Thyroid gland (tissue), 4 donors: ENCODE measurements at places on chromosomes 16 and 17. TPM values are rescaled to one million over a fixed set of nuclear protein-coding genes. Genes with fewer than 3 reads are reported as not detected.

DNA sequence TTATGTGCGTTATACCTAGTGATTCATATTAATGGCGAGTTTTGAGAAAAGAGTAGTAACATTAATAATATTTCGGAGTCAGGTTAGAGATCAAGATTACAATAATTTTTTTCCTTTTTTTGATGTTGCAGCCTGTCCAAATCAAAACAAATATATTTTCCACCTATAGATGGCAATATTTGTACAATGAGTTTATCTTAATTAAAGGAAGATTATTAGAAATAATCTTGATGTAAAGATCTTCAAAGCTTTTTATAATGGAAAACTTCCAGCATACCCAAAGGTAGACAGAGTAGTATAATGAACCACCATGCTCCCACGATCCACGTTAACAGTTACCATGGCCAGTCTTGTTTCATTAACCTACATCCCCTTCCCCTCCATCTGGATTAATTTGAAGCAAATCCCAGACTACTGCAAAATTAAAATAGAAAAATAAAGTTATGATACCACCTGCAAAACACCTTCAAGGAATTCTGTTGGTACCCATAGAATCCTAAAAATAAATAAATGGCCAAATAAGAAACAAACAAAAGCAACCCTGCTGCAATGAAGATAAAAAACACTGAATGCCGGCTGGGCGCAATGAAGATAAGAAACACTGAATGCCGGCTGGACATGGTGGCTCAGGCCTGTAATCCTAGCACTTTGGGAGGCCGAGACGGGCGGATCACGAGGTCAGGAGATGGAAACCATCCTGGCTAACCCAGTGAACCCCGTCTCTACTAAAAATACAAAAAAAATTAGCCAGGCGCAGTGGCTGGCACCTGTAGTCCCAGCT lies 46.5 kb upstream of the GINS3 start:
- DNase-seq = no peak

- DNase-seq = no peak
These were observed 61.8 kb downstream of the ARSG start for GRCh38 chr17:68353111-68353521.

DNA sequence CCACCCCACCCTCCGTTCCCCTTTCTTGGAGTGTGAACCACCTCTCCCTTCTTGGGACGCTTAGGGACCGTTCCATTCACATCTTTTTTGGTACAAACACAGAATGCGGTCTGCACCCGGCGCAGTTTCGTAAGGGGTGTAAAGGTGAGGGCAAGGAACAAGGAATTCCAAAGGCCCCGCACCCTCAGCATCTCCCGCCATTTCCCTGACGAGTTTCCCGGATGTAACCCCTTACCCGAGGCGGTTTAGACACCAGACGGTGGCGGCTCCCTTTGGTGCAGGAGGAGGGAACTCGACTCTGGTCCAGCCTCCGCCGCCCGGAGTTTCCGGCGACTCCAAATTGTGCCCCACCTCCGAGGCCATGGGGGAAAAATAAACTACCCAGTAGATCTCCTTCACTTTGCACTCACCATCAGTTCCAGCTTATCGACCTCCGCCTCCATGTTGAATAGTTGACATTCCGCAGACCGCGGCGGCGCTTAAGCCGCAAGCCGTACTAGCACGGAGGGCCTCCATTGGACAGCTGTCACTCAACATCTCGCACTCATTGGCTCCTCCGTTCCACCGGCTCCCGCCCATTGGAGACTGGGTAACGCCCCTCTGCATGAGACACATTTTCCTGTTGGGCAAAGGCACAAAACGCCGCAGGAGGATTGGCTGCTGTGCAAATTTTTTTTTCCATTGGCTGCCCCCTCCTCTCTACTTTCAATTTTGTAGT lies at the start of gene SKA2:
SKA2 (minus strand) TSS at position 466 of the 718 bp plus-strand sequence; CDS start at position 443, 23 bp downstream.
- DNase-seq = peak; percentile 98

GRCh38 chr16:8673611-8674412 lies 605 bp upstream of the ABAT start:
- no peak for DNase-seq

DNA sequence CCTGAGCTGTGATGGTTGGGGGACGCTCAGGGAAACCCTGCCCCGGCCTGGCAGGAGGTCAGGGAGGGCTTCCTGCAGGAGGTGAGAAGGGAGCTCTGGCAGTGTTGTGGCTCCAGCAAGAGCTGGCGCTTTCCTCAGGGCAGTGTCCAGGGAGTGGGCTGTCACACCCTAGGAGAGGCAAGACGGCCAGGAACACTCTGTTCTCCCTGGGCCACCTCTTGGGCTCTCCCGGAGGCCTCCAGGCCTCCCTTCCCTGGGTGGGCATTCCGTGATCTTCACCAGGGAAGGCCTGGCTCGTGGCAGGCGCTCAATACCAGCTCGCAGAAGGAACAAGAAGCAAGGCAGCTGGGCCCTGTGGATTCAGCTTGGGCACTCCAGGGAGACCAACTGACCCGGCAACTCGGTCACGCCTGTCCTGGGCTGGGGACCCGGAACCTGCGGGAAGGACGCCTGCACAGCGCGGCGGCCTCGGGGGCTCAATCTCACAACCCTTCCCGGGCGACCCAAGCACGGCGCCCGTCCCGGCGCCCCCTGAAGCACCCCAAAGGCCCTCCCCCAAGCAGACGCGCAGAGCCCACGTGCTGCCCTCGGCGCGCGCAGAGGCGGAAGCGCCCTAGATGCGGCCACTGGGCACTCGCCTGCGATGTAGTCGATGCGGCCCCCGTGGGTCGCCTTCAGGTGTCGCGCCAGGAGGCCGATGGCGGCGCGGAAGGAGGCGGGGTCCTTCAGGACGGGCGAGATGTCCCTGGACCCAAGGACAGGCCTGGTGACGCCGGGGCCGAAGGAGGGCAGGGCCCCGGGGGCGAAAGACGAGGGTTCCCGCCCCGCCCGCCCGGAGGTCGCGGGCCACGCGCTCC lies 588 bp downstream of the APRT start:
- DNase-seq = peak; percentile 82

DNA sequence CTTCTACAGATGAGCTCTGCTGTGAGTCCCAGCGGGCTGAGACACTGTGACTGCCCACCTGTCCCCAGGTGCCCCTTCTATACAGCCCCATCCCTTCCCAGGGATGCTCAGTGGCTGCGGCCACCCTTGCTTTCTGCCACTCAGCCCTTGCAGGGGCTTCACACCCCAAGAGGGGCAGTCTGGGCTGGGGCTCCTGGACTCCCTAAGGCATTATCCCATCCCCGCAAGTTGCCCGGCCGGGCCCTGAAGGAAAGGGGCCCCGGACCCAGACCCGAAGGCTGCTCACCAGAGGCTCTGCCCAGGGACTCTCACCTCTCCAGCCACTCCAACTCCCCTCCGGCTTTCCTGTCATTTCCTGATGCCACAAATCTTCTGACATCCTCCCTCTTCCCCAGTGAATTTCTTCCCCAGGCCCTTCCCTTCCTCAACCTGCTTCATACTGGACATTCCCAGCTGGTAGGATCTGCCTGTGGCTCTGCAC lies 88.5 kb upstream of the TOB1 start:
- DNase-seq = no peak

DNA sequence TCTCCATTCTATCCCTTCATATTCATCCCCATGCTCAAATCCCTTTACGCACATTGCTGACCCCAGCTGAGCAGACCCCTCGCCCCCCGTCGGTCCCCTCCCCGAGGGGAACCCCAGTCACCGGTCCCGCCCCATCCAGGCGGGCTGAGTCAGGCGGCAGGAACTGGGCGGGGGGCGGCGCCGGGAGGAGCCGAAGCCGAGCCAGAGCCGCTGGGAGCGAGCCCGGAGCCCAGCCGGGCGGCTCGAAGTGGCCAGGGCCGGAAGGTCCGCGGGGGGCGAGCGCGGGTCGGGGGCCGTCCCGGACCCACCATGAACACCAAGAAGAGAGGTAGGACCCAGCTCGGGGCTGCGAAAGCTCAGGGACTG lies 8.6 kb downstream of the RIPOR1 start:
- DNase-seq = peak; percentile 85

DNA sequence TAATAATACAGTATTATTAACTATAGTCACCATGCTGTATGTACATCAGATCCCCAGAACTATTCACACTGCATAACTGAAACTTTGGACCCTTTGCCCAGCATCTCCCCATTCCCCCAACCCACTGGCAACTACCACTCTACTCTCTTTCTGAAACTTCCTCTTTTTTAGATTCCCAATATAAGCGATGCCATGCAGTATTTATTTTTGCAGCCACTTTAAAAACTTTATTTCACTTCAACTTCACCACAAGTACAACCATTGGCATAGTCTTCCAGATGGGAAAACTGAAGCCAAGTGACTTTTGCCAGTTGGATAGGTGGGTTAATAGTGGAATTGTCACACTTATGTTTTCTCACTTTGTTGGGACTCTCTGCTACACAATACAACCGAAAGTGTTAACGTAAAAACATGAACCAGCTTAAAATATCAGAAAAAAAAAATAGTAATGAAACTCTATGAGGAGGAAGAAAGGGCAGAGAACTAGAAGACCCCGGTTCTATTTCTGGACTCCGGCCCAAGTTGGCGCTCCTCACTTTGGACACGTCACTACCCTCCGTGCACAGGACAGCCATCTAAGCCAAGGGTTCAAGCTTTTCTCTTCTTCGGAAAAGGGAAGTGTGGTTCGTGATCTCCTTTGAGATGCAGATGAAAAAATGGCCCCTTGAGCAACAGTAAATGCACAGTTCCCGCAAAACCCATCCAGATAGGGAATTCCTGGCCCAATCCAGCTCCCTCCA lies 743 bp downstream of the SHCBP1 start:
- DNase-seq = peak; percentile 3

GRCh38 chr16:74734361-74735161 lies 33.9 kb upstream of the MLKL start:
- no peak for DNase-seq

GRCh38 chr16:49498264-49498663 lies 124.7 kb downstream of the C16orf78 start:
- DNase-seq = no peak

DNA sequence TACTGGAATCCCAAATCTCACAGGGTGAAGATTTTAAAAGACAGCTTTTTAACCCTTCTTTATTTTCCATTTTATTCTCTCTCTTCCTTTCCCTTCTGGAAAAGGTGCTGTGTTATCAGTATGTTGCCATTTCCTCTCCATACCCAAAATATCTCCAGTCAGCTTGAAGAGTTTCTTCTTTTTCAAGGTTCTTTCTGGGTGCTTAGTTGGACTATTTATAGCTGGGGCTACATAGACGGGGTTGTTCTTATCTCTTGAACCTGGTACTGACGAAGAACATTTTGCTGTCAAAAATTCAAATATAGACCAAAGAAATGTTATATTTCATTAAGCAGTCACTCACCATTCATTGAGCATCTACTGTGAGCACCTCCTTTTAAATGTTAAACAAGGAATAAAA lies 48.6 kb downstream of the IST1 start:
- DNase-seq = no peak

DNA sequence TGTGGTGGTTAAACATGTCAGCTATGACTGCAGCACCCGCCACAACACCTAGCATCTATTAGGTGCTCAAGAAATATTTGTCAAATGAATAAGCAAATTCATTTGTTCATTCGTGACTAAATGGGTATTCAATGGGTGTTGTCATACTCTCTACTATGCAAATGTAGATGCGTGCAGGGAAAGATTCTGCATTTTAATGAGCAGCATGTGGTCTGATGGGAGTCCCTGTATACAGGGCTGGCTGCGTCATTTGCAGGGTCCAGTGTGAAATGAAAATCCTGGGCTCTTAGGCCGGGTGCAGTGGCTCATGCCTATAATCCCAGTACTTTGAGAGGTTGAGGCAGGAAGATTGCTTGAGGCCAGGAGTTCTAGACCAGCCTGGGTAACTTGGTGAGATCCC lies 97.5 kb downstream of the CACNG3 start:
- DNase-seq = no peak

- no peak for DNase-seq
These were observed 218.0 kb downstream of the C16orf95 start for GRCh38 chr16:87098976-87099720.

DNA sequence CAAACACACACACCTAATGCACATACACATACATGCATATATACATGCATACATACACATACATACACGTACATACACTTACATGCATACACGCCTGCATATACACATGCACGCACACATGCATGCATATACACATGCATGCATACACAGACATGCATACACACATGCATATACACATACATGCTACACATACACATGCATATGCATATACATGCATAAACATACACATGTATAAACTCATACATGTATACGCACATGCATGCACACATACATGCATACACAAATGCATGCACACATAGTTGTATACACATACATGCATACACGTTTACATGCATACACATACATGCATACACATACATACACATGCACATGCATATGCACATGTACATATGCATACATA lies 23.6 kb upstream of the RMI2 start:
- DNase-seq = no peak

DNA sequence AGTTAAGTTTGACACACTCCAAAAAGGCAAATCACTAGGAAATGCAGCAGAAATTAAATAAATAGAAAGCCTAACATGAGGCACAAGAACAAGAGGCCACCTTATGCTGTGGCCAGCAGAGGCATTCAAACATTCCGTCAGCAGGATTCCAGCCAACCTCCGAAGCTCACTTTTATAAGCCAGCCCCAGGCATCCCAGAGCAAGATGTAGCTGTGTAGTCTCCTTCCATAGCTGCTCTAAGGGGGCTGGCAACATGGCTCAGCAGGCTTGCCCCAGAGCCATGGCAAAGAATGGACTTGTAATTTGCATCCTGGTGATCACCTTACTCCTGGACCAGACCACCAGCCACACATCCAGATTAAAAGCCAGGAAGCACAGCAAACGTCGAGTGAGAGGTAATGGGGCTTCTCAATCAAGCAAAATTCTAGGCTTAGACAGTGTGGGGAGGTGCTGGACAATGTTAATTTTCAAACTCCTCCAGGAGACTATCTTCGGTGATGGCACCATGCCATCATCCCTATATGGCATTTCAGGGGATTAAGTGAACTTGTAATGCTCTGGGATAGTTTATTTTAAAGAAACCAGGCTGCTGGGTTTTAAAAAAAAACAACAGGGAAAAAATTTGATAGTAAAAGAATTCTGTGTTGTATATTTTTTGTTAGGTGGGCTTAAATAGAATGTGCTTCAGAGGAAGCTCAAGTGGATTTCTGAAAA lies at the start of gene CLEC3A:
CLEC3A (plus strand) TSS at position 202 of the 714 bp plus-strand sequence; CDS start at position 281, 79 bp downstream.
- DNase-seq = no peak

- peak; percentile 56 for DNase-seq
These were observed 775 bp downstream of the CYTH1 start for GRCh38 chr17:78781104-78781892.

- no peak for DNase-seq
These were observed 241.1 kb downstream of the SOX9 start for GRCh38 chr17:72361892-72362291.

The PRAC1 gene
- total RNA-seq = not detected

The AOC3 gene
- 4.4 TPM for total RNA-seq

The ASB16 gene
- total RNA-seq = 1.6 TPM

The MYOCD gene
- 1.1 TPM for total RNA-seq

The KRTAP9-6 gene
- not detected for total RNA-seq

The SCGB1C2 gene
- not detected for total RNA-seq

The GTF3C1 gene
- 114 TPM for total RNA-seq
